ENCODE measurements at places on chromosomes 11 and 22.

GRCh38 chr11:118147502-118147901 lies 5.1 kb downstream of the SCN4B start:
- no peak for DNase-seq

- no peak for DNase-seq
Measured at GRCh38 chr11:100630898-100631297, 56.2 kb upstream of the ARHGAP42 start.

- DNase-seq = no peak
Measured at GRCh38 chr11:134576286-134576685, 164.2 kb upstream of the B3GAT1 start.

GRCh38 chr22:41445129-41446056 lies 1.2 kb downstream of the TOB2 start:
- peak; percentile 52 for DNase-seq

DNA sequence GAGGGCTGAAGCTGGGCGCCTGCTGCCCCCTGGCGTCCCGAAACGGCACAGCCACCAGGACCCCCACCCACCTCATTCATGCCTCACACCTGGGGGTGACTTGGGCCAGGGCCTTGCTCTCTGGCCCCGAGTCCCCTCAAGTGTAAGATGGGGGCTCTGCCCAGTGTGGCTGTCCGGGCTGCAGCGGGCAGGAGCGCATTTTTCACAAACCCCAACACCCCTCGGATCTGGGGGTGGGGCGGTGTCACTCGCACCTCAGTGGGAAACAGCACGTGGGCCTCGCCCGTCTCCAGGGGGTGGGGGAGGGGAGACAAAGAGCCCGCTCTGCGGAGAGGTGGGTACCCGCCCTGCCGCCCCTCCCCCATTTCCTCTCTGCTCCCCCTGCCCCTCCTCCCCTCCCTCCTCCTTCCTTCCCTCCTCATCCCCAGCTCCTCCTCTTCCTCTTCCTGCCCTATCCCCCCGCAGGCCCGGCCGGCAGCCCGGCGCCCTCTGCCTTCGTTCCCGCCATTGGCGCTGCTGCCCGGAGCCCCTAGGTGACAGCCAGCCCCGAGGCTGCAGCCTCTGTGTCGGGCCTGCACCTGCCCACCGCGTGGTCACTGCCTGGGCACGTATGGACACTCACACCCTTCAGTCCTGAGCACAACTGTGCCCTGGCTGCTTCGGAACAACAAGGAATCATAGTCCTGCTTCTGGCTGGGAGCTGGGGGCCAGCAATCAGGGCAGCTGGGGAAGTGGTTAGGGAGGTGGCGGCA lies 6.8 kb upstream of the CDKN1C start:
- DNase-seq = peak; percentile 83

DNA sequence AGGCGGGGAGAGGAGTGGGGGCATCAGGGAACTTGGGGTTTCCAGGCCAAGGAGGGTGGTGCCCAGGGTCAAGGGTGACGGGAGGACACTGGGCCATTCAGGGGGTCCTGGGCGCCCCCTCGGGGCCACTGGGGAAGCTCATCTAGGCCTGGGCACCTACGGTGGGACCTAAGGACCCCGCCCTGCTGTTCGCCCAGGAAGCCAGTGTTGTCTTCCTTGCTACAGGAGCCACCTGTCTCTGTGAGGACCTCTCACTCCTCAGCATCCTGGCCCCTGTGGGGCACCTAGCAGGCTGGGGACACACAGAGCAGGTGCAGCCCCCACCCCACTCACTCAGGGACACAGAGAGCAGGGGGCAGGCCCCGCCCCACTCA lies 191.6 kb downstream of the IGLL1 start:
- DNase-seq = no peak

DNA sequence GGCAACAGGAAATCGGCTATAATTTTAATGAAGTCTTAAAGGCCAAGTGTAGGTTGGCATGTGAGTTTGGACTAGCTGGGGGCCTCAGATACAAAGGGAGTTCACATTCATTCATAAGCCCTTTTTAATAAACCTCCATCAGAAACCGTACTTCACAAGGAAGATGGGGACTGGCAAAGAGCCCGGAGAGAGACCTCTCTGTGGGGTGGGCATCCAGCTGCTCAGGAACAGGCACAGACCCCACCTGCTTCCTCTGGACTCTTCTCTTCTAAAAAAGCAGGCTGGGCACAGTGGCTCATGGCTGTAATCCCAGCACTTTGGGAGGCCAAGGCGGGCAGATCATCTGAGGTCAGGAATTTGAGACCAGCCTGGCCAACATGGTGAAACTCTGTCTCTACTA lies 3.9 kb upstream of the ARFGAP3 start:
- DNase-seq = no peak

DNA sequence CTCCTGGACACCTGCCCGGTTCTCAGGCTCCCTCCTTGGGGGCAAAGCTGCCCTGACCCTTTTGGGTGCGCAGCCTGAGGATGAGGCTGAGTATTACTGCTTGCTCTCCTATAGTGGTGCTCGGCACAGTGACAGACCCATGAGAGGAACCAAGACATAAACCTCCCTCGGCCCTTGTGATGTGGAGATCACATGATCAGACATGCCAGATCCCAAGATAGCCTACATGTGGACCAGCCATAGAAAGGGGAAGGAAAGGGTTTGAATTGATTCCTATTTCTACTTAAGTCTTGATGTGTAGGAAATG lies 125.3 kb downstream of the VPREB1 start:
- DNase-seq = no peak

DNA sequence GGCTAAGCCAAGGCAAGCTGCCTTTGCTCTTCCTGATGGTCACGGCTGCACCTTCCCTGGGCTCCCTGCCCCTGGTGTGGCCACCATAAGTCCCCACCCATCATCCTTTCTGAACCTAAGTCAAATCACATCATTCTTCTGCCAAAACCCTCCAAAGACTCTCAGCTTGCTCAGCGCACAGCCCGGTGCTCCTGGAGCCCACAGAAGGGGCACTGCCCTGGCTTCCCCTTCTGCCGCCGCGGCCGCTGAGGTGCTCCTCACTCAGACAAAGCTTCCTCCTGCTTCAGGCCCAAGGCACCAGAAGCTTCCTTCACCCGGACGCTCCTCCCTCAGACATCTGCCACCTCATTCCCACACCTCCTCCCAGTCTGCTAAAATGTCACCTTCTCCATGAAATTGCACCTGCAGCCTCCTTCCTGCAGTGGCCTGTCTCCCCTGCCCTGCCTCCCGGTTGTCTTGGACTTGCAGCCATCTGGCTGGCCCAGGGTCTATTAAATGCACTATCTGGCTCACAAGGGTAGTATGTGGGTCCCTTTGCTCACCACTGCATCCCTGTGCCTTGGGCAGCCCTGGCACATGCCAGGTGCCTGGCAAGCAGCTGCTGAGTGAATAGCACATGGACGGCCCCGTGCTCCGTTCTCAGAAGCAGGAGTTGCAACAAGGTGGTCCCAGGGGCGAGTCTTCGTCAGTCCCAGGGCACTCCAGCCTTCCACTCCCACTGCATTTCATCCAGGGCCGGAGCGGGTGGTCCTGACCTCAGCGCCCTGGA lies 108.2 kb downstream of the WNT7B start:
- DNase-seq = no peak

DNA sequence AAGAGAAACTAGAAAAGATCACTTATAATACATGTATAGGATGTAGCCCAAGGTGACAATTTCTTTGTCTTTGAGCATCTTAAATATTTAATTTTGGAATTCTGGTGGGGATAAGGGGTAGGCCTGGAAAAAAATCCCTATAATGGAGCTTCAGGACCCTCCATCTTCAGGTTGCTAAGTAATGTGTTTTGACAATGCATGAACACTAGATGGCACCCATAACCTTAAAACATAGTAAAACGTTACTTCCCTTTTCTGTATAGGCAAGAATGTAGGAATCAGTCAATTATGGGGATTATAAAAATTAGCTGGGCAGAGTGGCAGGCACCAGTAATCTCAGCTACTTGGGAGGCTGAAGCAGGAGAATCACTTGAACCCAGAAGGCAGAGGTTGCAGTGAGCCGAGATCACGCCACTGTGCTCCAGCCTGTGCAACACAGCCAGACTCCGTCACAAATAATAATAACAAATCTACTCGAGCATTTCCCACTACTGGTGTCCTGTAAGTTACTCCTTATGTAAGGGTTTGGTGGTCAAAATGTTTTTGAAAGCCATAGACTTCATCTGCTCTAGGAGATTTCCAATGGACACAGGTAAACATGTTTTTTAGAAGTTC lies 541.9 kb upstream of the CCDC90B start:
- no peak for DNase-seq

DNA sequence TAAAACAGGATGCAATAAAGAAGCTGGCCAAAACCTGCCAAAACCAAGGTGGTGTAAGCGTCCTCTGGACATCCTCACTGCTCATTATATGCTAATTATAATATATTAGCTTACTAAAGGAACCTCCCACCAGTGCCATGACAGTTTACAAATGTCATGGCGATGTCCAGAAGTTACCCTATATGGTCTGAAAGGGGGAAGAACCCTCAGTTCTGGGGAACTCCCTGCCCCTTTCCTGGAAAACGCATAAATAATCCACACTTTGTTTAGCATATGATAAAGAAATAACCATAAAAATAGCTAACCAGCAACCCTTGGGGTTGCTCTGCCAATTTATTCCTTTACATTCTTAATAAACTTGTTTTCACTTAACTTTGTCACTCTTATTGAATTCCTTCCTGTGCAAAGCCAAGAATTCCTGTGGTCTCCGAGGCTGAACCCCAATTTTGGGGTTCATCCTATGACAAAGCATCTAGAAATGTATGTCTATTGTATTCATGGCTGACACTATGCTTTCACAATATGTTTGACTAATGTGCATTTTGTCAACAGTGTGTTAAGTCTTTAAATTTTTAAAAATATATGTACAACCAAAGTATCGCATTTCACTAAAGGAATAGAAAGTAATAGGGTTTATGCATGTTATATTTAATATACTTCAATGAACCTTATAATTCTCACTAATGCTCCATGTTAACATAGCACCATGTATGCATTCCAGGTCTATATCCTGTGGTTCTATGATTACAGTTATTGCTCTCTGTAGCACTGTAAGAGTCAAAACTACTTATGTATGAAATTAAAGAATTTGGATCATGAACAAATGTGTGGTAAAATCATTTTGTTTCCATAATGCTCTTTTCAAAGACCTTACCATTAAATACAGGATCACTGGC lies 25.1 kb downstream of the LGR4 start:
- no peak for DNase-seq

GRCh38 chr11:87967459-87967858 lies 207.8 kb downstream of the RAB38 start:
- no peak for DNase-seq
